ENCODE measurements at places on chromosomes 6 and 20.

- no peak for DNase-seq
Measured at GRCh38 chr20:32909896-32910571, 51.3 kb downstream of the EFCAB8 start.

GRCh38 chr6:39366931-39367618, 44.6 kb upstream of the KCNK16 start:
- no peak for DNase-seq

DNA sequence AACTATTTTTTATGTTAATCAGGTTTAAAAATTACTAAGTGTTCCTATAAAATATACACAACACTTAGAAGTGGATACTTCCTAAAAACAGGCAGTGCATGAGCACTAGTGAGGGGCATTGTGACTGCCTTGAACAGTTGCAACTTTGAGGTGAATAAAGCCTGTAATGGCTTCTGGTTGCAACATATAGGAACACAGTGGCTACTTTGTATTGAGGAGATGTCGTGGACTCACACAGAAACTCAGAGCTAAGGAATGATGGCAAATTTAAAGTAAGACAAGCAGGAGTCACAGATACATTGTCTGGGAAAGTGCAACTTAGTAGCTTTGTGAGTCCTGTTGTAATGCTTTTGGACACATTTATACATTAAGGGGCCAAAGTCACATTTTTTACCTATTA, 861 bp upstream of the HLA-A start:
- no peak for DNase-seq

- peak; percentile 50 for DNase-seq
Measured at GRCh38 chr6:139588076-139588639, 213.7 kb upstream of the CITED2 start.

DNA sequence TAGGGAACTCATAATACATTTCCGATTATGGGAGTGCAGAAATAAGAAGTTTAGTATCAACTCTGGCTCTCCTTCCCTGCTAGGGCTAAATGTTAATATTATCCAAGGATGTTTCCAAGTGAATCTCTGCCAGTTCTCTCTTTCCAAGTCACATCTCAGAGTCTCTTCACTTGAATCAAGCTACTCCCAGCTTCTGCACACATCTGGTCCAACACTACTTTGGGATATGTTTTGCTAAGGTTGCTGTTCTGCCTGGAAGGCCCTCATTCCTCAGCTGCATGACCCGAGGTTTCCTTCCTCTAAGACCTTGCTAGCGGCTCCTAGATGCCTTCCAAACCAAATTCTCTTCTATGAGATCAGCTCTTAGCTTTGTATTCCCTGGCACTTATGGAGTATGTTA, 331.8 kb downstream of the GJA1 start:
- DNase-seq, result no peak

- DNase-seq, result peak; percentile 48
Measured at GRCh38 chr6:130676077-130676772, 151.0 kb upstream of the SMLR1 start.

GRCh38 chr6:36035225-36035624, 7.6 kb downstream of the MAPK14 start:
- DNase-seq, result no peak

- no peak for DNase-seq
Measured at GRCh38 chr6:45896783-45897441, 118.7 kb downstream of the CLIC5 start.

- DNase-seq, result no peak
Measured at GRCh38 chr6:6915219-6915618, 192.5 kb upstream of the RREB1 start.

DNA sequence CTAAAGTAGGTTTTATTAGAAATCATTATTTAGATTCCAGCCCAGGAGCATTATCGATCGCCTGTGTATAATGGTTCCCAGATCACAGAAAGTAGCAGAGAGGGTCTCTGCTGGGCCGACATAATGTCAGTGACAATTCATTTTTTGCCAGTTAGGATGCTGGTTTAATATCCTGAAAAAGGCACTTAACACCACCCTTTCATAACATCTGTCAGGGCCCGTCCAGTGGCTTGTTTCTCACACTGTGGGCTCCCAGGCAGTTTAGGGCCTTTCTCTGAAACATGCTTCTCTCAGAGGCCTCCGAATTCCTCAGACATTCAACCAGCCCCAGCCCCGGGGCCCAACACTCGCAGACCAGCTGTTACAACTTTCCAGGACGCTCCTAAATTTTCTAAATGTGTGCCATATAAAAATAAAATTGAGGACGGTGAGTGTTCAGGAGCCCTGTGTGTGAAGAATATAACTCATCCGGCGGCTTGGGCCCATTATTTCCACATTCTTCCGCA, 108.6 kb upstream of the EYA4 start:
- no peak for DNase-seq

GRCh38 chr6:8934318-8934717, 499.0 kb upstream of the SLC35B3 start:
- no peak for DNase-seq

DNA sequence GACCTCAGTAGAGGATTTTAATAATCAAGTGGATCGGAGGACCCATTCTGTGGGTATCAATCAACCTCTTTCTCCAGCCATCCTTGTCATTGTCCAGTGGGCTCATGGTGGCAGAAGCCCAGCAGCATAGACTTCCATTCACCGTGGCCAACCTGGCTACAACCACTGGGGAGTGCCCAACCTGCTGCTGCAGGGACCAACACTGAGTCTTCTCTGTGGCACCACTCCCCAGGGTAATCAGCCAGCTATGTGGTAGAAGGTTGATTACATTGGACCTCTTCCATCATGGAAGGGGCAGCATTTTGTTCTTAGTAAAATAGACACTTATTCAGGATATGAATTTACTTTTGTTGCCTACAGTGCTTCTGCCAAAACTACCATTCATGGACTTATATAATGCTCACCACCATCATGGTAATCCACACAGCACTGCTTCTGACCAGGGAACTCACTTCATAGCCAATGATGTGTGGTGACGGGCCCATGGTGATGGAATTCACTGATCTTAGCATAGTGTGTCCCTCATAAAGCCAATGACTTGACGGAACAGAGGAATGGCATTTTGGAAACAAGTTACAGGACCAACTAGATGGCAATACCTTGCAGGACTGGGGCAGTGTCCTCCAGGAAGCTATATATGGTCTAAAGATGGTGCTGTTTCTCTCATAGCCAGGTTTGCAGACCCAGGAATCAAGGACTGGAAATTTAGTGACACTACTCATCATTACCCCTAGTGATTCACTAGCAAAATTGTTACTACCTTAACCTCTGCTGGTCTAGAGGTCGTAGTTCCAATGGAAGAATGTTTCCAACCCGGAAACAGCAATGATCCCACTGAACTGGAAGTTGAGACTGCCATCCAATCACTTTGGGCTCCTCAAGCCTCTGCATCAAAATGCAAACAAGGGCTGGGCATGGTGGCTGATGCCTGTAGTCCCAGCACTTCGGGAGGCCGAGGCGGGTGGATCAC, 7.6 kb downstream of the CD24 start:
- DNase-seq, result no peak

- DNase-seq, result no peak
Measured at GRCh38 chr6:15533379-15534026, 129.3 kb downstream of the DTNBP1 start.

- no peak for DNase-seq
Measured at GRCh38 chr6:170460641-170461040, 92.5 kb downstream of the PSMB1 start.

DNA sequence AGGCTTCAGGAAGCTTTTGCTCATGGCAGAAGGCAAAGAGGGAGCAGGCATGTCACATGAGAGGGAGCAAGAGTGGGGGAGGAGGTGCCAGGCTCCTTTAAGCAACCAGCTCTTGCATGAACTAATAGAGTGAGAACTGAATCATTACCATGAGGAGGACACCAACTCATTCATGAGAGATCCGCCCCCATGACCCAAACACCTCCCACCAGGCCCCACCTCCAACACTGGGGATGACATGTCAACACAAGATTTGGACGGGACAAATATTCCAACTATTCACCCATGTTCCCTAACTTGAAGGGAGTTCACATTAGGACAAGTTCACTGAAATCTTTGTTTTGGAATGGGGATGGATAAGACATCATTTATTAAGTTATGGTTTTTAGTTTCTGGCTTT, 155.2 kb upstream of the ESR1 start:
- no peak for DNase-seq

DNA sequence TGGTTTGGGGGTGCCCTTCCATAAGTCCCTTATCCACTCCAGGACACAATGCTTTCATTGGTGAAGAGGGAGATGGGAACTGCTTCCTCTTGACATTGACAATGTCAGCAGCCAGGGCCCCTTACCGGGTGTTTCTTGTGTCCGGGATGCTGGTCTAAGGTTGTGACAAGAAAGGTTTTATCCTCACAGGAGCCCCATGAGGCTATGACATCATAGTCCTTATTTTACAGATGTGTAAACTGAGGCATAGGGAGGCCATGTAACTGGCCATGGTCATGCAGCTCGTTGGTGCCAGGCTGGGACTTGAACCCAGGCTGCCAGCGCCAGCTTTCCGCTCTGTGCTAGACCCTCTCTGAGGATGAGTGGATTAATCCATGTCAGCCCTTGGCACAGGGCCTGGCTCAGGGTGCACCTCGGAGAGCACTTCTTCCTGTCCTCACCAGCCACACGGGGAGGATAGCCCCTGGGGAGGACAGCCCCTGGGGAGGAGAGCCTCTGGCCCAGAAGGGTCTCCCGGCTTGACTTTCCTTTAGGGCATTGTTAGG, 157.3 kb downstream of the SYCP2 start:
- DNase-seq, result no peak

- no peak for DNase-seq
Measured at GRCh38 chr20:50286609-50287008, 96.0 kb downstream of the CEBPB start.

GRCh38 chr6:124963416-124963785, 1.2 kb downstream of the RNF217 start:
- no peak for DNase-seq

- no peak for DNase-seq
Measured at GRCh38 chr20:25054995-25055629, 2.8 kb downstream of the ACSS1 start.

GRCh38 chr6:128438393-128438792, 82.0 kb downstream of the PTPRK start:
- DNase-seq, result no peak

DNA sequence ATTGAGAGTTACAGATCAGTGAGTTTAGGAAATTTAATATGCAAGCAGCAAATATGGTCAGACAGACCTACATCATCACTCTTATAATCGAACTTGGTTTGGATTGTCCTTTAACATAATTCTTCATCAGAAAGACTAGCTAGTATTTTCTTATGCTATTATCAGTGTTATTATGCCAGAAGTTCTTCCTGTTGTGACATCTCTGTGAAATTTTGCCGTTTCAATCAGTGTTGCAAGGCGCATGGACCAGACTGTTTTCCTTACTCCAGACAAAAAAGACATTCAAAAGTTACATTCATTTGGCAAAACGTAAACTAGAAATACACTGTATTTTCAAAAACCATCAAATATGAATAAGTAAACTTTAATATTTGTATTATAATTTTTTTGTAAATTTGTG, 5.7 kb upstream of the TENT5A start:
- DNase-seq, result no peak

GRCh38 chr20:63073738-63074065, 66.9 kb upstream of the BHLHE23 start:
- no peak for DNase-seq

- no peak for DNase-seq
Measured at GRCh38 chr20:7248281-7249201, 481.1 kb downstream of the BMP2 start.

Measured in SHP77 (cell line).